ENCODE measurements at places on chromosomes 1 and 21.

GRCh38 chr1:77382366-77382765 is 100.5 kb downstream of the AK5 start:
- no peaks in the 10 kb centered on the region for H3K27me3 ChIP-seq
- peaks cover 11% of the 10 kb centered on the region for H3K4me1 ChIP-seq
- H3K36me3 ChIP-seq, result no peaks in the 10 kb centered on the region
- peak; percentile 12 for DNase-seq

GRCh38 chr1:25575191-25575590 is 31.8 kb downstream of the LDLRAP1 start:
- no peak overlapping the region for H3K4me3 ChIP-seq
- peaks cover 2% of the 10 kb centered on the region for H3K4me1 ChIP-seq
- no peak overlapping the region for H3K27ac ChIP-seq
- no peak for DNase-seq
- peaks cover 8% of the 10 kb centered on the region for H3K27me3 ChIP-seq

DNA sequence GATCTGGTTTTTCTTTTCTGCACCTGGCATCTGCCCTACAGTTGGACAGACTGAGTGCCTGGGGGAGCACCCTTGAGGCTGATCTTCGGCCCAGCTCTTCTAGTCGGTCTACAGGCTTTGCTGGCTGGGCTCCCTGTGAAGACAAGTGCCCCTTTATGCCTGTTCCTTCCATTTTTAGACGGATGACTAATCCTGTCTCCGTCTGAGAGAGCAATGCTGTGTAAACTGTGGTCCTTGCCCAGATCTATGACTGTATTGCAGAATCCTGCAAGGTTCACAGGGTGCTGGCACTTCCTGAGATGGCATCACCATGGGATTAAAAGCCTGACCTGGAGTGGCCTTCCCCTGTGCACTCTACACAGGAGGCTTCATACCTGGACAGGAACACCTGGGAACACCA is 47.6 kb upstream of the SAMD13 start:
- H3K27me3 ChIP-seq, result no peaks in the 10 kb centered on the region
- H3K27ac ChIP-seq, result peak overlapping the region; percentile 91
- peak; percentile 97 for DNase-seq
- H3K4me1 ChIP-seq, result peaks cover 27% of the 10 kb centered on the region
- H3K36me3 ChIP-seq, result no peaks in the 10 kb centered on the region

GRCh38 chr1:180178511-180179161 is 24.0 kb downstream of the QSOX1 start:
- no peaks in the 10 kb centered on the region for H3K4me1 ChIP-seq
- no peaks in the 10 kb centered on the region for H3K27me3 ChIP-seq
- peaks cover 13% of the 10 kb centered on the region for H3K36me3 ChIP-seq
- no peak overlapping the region for H3K27ac ChIP-seq

DNA sequence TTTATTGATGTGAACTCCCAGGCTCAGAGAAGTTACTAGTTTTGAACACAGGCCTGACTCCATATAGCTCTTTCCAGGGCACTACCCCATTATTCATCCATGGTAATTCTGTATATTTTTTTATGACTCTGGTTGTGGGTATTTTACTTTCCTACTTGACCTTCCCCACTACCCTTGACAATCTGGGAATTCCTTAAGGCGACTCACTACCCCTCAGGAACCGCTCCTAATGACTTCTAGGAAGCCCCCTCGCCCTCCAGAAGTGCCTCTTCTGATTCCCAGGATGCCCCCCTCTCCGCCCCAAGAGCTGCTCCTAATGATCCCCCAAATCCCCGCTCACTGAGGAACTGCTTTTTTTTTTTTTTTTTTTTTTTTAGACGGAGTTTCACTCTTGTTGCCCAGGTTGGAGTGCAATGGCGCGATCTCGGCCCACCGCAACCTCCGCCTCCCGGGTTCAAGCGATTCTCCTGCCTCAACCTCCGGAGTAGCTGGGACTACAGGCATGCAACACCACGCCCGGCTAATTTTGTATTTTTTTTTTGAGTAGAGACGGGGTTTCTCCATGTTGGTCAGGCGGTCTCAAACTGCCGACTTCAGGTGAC is 972 bp upstream of the KDM4A start:
- DNase-seq, result no peak
- peaks cover 17% of the 10 kb centered on the region for H3K4me1 ChIP-seq
- peaks cover 6% of the 10 kb centered on the region for H3K36me3 ChIP-seq
- no peaks in the 10 kb centered on the region for H3K27me3 ChIP-seq
- H3K4me3 ChIP-seq, result peak overlapping the region; percentile 97
- H3K27ac ChIP-seq, result peak overlapping the region; percentile 93

- no peak overlapping the region for H3K27ac ChIP-seq
- no peak overlapping the region for H3K4me3 ChIP-seq
- no peaks in the 10 kb centered on the region for H3K4me1 ChIP-seq
- peaks cover 10% of the 10 kb centered on the region for H3K27me3 ChIP-seq
Measured at GRCh38 chr1:201085902-201086735, 26.1 kb downstream of the CACNA1S start.

- DNase-seq, result no peak
- H3K27me3 ChIP-seq, result no peaks in the 10 kb centered on the region
- peak overlapping the region; percentile 47 for H3K27ac ChIP-seq
- no peak overlapping the region for H3K4me3 ChIP-seq
- H3K36me3 ChIP-seq, result peaks cover 30% of the 10 kb centered on the region
Measured at GRCh38 chr1:15937706-15938168, 38.2 kb downstream of the ZBTB17 start.

GRCh38 chr1:53271446-53272090 is 33.2 kb upstream of the MAGOH start:
- no peak overlapping the region for H3K4me3 ChIP-seq
- H3K27ac ChIP-seq, result no peak overlapping the region
- no peaks in the 10 kb centered on the region for H3K36me3 ChIP-seq

DNA sequence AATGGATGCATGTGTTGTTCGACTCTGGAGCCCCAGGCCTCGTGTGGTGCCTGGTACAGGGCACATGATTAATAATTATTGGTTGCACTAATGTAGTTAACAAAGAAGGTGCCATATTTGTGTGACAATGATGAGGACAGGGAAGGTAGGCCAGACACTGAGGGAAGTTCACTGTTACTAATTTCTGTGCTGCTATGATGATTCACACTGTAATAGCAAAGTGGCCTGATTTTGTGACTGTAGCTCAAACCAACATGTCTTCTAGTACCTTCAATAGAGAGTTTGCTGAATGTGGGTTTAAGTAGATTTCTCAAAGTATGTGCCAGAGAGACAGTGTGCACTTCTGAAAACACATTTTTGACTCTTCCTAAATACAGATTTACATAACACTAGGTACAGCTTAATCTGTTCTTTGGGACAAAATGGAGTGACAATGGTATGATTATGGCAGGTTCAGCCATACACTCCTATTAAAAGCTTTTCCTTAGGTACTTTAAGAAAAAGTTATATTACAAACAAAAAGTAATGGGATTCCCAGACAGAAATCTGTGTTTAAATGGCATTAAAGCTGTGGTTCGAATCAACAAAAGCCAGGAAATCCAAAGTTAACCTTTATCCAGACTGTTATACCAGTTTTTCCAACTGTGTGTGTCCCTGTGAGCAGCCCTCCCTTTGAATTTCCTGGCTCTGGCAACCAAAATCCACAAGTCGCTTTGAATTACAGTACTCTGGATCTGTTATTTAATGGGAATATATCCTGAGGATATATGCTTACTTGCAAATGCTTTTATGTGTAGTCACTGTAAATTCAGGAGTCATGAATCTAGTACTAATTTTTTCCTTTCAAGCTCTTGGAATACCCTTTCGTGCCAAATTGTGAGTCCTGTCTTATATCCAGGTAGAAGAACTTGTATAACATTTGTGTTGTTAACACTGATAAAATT is 277.1 kb upstream of the SGIP1 start:
- no peaks in the 10 kb centered on the region for H3K27me3 ChIP-seq
- no peak overlapping the region for H3K4me3 ChIP-seq
- H3K4me1 ChIP-seq, result no peaks in the 10 kb centered on the region

- peak; percentile 32 for DNase-seq
- H3K27me3 ChIP-seq, result no peaks in the 10 kb centered on the region
- H3K36me3 ChIP-seq, result peaks cover 8% of the 10 kb centered on the region
Measured at GRCh38 chr1:2311184-2312032, 79.9 kb downstream of the MORN1 start.

DNA sequence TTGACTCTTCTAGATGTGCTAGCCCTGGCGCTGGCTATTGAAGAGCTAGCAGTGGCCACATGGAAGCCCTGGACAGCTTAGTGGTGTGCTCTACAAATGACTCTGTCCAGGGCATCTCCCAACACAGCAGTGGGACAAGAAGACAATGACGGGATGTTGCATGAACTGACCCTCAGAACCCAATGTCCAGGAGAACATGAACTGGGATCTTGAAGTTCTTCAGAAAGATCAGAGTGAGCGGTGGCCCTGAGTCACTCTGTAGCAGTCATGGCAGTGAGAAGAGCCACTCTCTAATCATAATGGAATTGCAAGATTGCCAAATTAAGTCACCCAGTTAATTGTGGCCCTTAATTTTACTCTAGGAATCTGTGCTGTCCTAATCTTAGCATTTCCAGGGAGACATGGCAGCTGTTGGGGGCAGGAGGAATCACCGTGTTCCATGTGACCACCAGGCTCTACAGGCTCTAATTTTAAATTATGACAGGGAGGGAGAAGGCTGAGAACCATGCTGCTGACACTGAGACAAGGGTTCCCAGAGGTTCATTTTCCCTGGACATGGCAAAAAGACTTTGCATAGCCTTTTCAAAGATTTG is 10.2 kb upstream of the OBSCN start:
- H3K36me3 ChIP-seq, result no peaks in the 10 kb centered on the region
- DNase-seq, result no peak
- no peaks in the 10 kb centered on the region for H3K4me1 ChIP-seq
- H3K4me3 ChIP-seq, result no peak overlapping the region

GRCh38 chr1:163290025-163290640 is 31.6 kb upstream of the NUF2 start:
- H3K4me3 ChIP-seq, result no peak overlapping the region
- no peak overlapping the region for H3K27ac ChIP-seq
- no peaks in the 10 kb centered on the region for H3K36me3 ChIP-seq

GRCh38 chr1:77220687-77221463 is 1.6 kb upstream of the PIGK start:
- peak; percentile 74 for DNase-seq
- H3K36me3 ChIP-seq, result no peaks in the 10 kb centered on the region
- H3K4me3 ChIP-seq, result no peak overlapping the region
- no peak overlapping the region for H3K27ac ChIP-seq
- H3K4me1 ChIP-seq, result peaks cover 2% of the 10 kb centered on the region

DNA sequence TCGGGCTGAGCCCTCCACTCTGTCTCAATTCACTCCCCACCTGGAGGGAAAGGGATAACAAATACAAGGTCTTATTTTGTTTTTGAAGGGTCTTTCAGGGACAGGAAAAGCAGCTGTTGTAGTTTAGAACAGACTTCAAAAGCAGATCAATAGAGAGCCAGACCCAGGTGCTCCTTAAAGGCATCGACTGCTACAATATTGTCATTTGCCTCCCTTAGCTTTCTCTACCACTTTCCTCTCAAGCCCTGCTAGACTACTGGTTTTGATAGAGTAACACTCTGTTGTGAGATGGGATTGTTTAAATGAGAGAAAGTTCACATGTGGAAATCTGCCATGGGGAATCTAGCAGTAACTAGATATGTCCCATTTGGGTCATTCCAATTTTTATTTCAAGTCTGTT is 24.0 kb downstream of the RGS7 start:
- H3K36me3 ChIP-seq, result no peaks in the 10 kb centered on the region
- H3K4me3 ChIP-seq, result no peak overlapping the region
- H3K27me3 ChIP-seq, result no peaks in the 10 kb centered on the region
- no peaks in the 10 kb centered on the region for H3K4me1 ChIP-seq
- no peak for DNase-seq

GRCh38 chr1:7669559-7670311 is 101.4 kb upstream of the VAMP3 start:
- H3K4me3 ChIP-seq, result no peak overlapping the region
- no peak overlapping the region for H3K27ac ChIP-seq
- no peaks in the 10 kb centered on the region for H3K36me3 ChIP-seq
- peaks cover 6% of the 10 kb centered on the region for H3K27me3 ChIP-seq
- peaks cover 16% of the 10 kb centered on the region for H3K4me1 ChIP-seq

GRCh38 chr1:67719329-67720196 is 34.6 kb downstream of the GADD45A start:
- DNase-seq, result no peak
- no peaks in the 10 kb centered on the region for H3K36me3 ChIP-seq
- H3K4me1 ChIP-seq, result peaks cover 32% of the 10 kb centered on the region
- H3K27me3 ChIP-seq, result no peaks in the 10 kb centered on the region

DNA sequence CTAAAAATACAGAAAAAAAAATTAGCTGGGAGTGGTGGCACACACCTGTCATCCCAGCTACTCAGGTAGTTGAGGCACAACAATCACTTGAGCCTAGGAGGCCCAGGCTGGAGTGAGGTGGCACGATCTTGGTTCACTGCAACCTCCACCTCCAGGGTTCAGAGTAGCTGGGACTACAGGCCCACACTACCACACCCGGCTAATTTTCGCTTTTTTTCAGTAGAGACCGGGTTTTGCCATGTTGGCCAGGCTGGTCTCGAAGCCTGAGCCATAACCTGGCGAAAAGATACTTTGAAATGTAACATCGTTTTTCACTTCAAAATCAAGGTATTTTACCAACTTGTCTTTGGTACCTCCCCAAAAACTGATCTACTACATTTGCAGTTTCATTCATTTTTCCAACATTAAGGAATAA is 6.1 kb downstream of the GAS5 start:
- DNase-seq, result no peak
- H3K4me3 ChIP-seq, result no peak overlapping the region
- H3K4me1 ChIP-seq, result peaks cover 6% of the 10 kb centered on the region
- no peak overlapping the region for H3K27ac ChIP-seq
- H3K27me3 ChIP-seq, result no peaks in the 10 kb centered on the region

- H3K27ac ChIP-seq, result no peak overlapping the region
- H3K4me1 ChIP-seq, result no peaks in the 10 kb centered on the region
- H3K27me3 ChIP-seq, result no peaks in the 10 kb centered on the region
Measured at GRCh38 chr1:73909043-73909562, 288.9 kb downstream of the LRRIQ3 start.
